ENCODE measurements at places on chromosomes 12 and 14.

- DNase-seq, result no peak
Observed at GRCh38 chr14:104690861-104691455, 1.5 kb downstream of the INF2 start.

GRCh38 chr12:53391724-53392123 lies 11.7 kb downstream of the SP1 start:
- no peak for DNase-seq

DNA sequence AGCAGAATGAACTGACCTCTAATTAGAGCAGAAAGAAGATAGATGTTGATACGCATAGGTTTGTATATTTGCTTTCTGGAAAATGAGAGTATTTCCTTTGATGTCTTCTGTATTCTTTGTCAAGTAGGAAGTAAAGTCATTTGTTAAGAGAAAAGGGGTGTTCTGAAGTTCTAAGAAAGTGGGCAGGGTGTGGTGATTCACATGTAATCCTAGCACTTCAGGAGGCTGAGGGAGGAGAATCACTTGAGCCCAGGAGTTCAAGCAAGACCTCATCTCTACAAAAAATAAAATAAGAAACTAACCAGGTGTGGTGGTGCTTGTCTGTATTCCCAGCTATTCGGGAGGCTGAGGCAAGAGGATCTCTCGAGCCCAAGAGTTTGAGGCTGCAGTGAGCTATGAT lies 2.8 kb downstream of the RHNO1 start:
- DNase-seq, result no peak

DNA sequence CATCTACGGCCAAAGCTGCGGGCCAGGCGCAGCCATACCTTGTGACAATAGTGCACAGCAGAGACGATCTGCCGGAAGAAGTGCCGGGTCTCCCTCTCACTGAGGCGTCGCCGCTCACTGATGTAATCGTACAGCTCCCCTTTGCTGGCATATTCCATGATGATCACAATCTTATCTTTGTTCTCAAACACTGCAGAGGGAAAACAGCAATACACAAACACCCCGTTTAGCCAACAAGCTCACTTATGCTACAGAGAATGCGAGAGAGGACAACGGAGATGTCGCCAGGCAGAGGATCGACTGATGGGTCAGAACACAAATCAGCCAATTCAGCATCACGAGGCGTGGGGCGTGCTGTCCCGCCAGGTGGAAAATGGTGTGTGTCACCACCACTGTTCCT lies 52.1 kb downstream of the NUAK1 start:
- no peak for DNase-seq

Data from NCI-H1694 (cell line).